ENCODE measurements at places on chromosomes 5 and 9. TPM values are rescaled to one million over a fixed set of nuclear protein-coding genes. Genes with fewer than 3 reads are reported as not detected.

DNA sequence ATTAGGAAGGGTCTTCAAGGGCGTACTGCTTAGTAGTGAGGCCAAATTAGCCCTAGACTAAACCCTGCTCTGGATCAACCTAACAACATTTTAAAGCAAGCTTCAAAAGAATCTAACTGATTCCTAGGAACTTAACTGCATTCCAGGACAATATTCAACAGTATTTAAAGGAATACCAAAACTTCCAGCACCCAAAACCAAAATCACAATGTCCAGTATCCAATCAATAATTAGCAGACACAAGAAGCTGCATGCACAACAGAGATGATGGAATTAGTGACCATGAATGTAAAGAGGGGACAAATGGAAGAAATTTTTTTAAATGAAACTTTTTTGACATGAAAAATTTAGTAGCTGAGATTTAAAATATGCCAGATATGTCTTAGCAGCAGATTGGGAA lies 53.9 kb downstream of the CETN3 start:
- no peak for DNase-seq

- DNase-seq: no peak
Measured at GRCh38 chr9:82273121-82273520, 284.5 kb downstream of the SPATA31D1 start.

- no peak for DNase-seq
Measured at GRCh38 chr5:166772770-166773169, 1518.7 kb upstream of the WWC1 start.

Gene KCNN2
- total RNA-seq: not detected

DNA sequence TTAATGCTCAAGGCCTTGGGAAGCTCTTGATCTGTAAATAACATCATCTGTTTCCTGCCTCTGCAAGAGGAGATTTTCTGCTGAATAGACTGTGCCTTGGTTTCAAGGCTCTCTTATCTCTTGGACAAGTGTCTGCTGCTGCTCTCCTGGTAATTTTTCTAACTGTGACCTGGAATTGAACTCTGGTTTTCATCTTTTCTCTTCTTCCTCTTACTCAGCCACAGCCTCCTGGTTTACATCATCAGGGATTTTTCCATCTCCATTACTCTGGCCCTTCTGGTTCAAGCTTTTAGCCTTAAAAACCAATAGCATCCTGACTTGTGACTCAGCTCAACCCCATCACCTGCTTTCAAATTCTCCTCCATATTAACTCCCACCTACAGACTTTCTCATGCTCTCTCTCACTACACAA lies 49.6 kb upstream of the ITGA1 start:
- no peak for DNase-seq

- no peak for DNase-seq
Measured at GRCh38 chr9:136686794-136687711, at the start of gene AGPAT2. TSS of gene AGPAT2 (minus strand) at chr9:136687457. CDS start at chr9:136687357, 100 bp downstream.
